ENCODE measurements at places on chromosomes 5 and 9. TPM values are rescaled to one million over a fixed set of nuclear protein-coding genes. Genes with fewer than 3 reads are reported as not detected.

GRCh38 chr5:59487772-59488729 lies 405.5 kb downstream of the PDE4D start:
- H3K27ac ChIP-seq = no peak overlapping the region
- no peaks in the 10 kb centered on the region for H3K36me3 ChIP-seq
- peaks cover 4% of the 10 kb centered on the region for H3K27me3 ChIP-seq
- DNase-seq = no peak

DNA sequence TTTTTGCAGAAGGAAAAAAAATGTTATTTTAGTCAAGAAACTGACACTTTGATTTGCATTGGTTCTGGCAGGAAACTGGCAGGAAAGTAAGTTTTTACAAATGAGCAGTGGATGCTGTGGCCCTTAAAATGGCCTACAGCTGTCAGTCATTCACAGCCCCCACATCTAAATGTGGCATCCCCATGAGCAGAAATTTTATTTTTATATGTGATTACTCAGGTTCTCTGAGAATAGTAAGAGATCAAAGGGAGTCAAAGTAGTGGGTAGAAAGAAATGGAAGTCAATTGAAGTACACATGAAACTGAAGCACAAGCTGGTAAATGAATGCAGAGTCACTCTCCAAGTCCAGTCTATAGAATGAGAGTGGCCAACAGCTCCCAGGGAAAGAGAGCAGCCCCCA lies 80.3 kb downstream of the ENC1 start:
- H3K27me3 ChIP-seq = peaks cover 3% of the 10 kb centered on the region
- no peak overlapping the region for H3K4me3 ChIP-seq
- H3K36me3 ChIP-seq = no peaks in the 10 kb centered on the region
- H3K4me1 ChIP-seq = no peaks in the 10 kb centered on the region

GRCh38 chr5:168736281-168736831 lies 157.2 kb upstream of the PANK3 start:
- no peaks in the 10 kb centered on the region for H3K27me3 ChIP-seq
- H3K27ac ChIP-seq = no peak overlapping the region
- H3K4me3 ChIP-seq = no peak overlapping the region
- DNase-seq = no peak

- peak; percentile 77 for DNase-seq
- no peaks in the 10 kb centered on the region for H3K27me3 ChIP-seq
- peaks cover 8% of the 10 kb centered on the region for H3K36me3 ChIP-seq
Observed at GRCh38 chr5:132751444-132751843, 4.2 kb downstream of the CCNI2 start.

GRCh38 chr5:108371263-108371662 lies 10.6 kb downstream of the FBXL17 start:
- DNase-seq = no peak
- no peaks in the 10 kb centered on the region for H3K27me3 ChIP-seq
- H3K4me3 ChIP-seq = no peak overlapping the region
- no peak overlapping the region for H3K27ac ChIP-seq
- peaks cover 12% of the 10 kb centered on the region for H3K4me1 ChIP-seq

DNA sequence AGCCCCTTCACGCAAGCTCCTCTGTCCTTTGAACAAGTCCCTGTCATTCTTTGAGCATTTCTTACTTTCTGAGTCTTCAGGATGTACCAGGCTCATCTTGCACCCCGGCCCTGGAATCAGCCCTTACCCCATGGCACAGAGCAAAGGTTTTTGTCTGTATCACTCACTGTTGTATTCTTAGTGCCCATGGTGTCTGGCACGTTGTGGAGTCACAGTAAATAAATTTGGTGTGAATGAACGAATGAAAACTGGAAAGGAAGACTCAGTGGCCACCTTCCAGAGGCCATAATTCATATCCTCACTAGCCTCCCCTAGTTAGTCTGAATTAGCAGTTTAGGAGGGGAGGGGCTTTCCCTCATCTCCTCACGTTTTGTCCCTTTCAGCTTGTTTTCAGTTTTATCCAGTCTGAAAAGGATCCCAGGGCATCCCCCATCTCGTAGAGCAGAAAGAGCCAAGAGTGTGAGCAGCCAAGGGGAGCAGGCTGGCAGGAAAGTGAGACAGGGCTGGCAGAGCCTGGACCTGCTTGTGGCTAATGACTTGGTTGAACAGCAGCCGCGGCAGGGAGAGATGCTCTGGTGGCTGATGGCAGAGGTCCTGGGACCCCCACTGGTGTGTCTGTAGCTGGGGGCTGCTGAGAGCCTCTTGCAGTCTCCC lies 42.7 kb downstream of the ZNF618 start:
- H3K4me1 ChIP-seq = no peaks in the 10 kb centered on the region
- H3K27ac ChIP-seq = no peak overlapping the region
- no peak for DNase-seq

GRCh38 chr5:171032435-171032973 lies 170.7 kb downstream of the RANBP17 start:
- H3K4me1 ChIP-seq = no peaks in the 10 kb centered on the region
- no peak for DNase-seq
- H3K27me3 ChIP-seq = no peaks in the 10 kb centered on the region
- no peaks in the 10 kb centered on the region for H3K36me3 ChIP-seq
- no peak overlapping the region for H3K4me3 ChIP-seq

MLLT3 gene
- total RNA-seq = 30.8 TPM

TTC33 gene
- 30.2 TPM for total RNA-seq

PRSS3 gene
- not detected for total RNA-seq

GPR21 gene
- not detected for total RNA-seq

MFAP3 gene
- total RNA-seq = 10.0 TPM

Data from activated CD4-positive, alpha-beta memory T cell treated with anti-CD3 and anti-CD28 coated beads for 36 hours (primary cell).